Aorta (tissue), 5 donors: ENCODE measurements at places on chromosomes 1 and 21. TPM values are rescaled to one million over a fixed set of nuclear protein-coding genes. Genes with fewer than 3 reads are reported as not detected.

C1orf210 gene
- not detected for total RNA-seq

DNA sequence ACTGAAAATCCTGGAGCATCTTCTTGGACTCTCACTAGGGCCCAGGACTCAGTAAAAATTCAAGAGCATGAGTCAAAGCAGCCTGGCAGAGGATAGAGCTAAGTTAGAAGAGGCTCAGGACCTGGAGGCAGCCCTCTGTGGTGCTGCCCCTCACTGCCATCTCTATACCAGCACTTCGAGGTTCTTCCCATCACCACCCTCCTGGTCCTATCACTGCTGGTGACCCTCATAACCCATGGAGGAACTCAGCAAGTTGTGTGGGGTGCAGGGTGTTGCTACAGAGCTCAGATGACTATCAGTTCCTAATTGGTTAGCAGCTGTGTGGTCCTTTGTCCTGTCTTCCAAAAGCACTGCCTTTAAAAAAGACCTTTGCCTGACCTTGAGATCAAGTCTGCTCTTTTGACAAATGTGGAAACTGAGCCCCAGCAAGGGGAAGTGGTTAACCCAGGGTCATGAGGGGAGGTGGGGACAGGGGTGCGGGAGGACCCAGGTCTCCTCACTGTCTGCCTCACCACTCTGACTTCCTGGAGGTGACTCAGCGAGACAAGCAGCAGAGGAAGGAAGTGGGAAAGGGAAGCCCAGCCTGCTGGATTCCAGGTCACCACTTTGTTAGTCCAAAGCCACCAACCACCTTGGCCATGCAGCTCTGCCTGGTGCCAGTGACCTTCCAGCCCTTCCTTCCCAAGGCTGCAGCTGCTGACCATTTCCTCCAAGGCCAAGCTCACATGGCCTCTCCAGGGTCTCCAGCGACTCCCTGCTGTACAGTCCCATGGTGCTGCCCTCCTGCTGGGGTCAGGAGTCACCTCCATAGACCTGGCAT lies 199.4 kb upstream of the EDN2 start:
- no peaks in the 10 kb centered on the region for H3K36me3 ChIP-seq
- no peak overlapping the region for H3K27ac ChIP-seq
- H3K27me3 ChIP-seq: no peaks in the 10 kb centered on the region

ATP1A1 gene
- 216 TPM for total RNA-seq

DNA sequence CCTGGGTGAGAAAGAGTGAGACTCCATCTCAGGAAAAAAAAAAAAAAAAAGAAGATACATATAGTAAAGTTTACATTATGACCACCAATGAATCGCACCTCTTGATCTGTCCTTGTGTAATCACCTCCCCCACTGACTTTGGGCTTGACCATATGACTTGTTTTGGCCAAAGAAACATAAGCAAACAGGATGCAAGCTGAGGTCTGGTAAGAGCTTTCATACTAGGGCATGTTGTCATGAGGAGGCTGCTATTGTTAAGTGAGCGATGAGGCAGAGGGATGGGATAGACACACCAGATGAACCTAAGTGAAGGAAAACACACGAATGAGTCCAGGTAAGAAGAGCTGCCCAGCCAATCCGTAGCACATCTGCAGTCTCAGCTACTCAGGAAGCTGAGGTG lies 10.7 kb downstream of the ENAH start:
- no peak overlapping the region for H3K27ac ChIP-seq
- no peak overlapping the region for H3K4me3 ChIP-seq
- H3K4me1 ChIP-seq: no peaks in the 10 kb centered on the region
- H3K27me3 ChIP-seq: no peaks in the 10 kb centered on the region
- no peak for DNase-seq

DNA sequence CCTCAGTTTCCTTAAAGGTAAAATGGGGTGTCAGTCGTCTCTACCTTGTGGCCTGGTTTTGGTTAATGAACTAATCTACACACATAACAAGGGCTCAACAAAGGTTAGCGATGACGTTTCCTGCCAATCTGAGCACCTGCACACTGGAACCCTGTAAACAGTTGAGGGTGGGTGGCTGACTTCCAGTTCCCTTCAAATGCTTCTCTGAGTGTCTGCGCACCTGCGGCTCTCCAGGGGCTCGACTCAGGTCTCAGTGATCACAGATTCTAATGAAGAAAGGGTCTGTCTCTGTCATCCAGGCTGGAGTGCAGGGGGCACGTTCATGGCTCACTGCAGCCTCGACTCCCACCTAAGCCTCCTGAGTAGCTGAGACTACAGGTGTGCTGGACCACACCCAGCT lies 3.3 kb upstream of the AGPAT3 start:
- no peaks in the 10 kb centered on the region for H3K36me3 ChIP-seq
- H3K27ac ChIP-seq: no peak overlapping the region
- H3K4me1 ChIP-seq: no peaks in the 10 kb centered on the region
- H3K4me3 ChIP-seq: no peak overlapping the region
- DNase-seq: peak; percentile 12

- no peak for DNase-seq
- H3K27ac ChIP-seq: no peak overlapping the region
These were observed 500.0 kb upstream of the RUNX1 start for GRCh38 chr21:35548904-35549615.

- no peak overlapping the region for H3K27ac ChIP-seq
- H3K4me1 ChIP-seq: no peaks in the 10 kb centered on the region
- H3K4me3 ChIP-seq: no peak overlapping the region
- no peaks in the 10 kb centered on the region for H3K36me3 ChIP-seq
- DNase-seq: no peak
- H3K27me3 ChIP-seq: no peaks in the 10 kb centered on the region
These were observed 171.8 kb upstream of the IVNS1ABP start for GRCh38 chr1:185488808-185489207.

PARK7 gene
- total RNA-seq: 201 TPM

GRCh38 chr1:218353656-218354055 lies 8.5 kb downstream of the TGFB2 start:
- no peak overlapping the region for H3K4me3 ChIP-seq
- H3K27me3 ChIP-seq: no peaks in the 10 kb centered on the region
- no peaks in the 10 kb centered on the region for H3K4me1 ChIP-seq
- no peak overlapping the region for H3K27ac ChIP-seq

GRCh38 chr1:90348934-90349333 lies 354.0 kb downstream of the ZNF326 start:
- no peak overlapping the region for H3K4me3 ChIP-seq
- no peaks in the 10 kb centered on the region for H3K27me3 ChIP-seq
- H3K27ac ChIP-seq: no peak overlapping the region

MSH4 gene
- 0.72 TPM for total RNA-seq

- DNase-seq: no peak
- H3K36me3 ChIP-seq: peaks cover 20% of the 10 kb centered on the region
- no peaks in the 10 kb centered on the region for H3K4me1 ChIP-seq
These were observed 12.1 kb downstream of the SLFNL1 start for GRCh38 chr1:41009466-41009865.

DNA sequence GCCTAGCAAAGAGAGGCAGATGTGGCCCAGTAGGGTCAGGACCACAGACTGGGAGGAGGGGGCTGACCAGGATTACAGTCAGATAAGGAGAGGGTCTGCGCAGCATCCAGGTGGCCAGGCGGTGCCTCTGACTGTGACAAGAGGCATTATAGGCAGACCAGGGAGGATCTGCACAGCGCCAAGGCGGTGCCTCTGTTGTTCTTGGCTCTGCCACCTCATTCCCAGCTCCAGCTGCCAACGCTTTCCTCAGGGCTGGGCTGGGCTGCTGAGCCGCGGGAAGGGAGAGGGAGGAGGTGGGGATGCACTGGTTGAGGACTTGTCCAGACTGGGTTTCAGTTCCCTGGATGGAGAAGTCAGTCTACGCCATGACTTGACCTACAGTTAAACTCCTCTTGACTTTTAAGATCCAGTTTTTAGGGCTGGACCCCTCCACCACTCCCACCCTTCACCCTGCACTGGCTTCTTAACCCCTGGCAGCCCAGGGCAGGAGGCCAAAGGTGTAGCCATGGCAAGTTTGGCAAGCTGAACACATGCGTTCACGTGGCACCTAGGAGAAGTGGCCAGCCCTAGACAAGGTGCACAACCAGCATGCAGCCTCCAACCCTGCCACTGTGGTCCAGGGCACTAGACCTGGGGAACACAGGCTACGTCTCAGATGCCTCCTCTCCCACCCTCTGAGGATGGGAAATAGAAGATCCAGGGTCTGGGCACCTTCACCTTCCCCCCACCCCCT lies 4.5 kb upstream of the CRABP2 start:
- H3K4me1 ChIP-seq: no peaks in the 10 kb centered on the region
- no peak overlapping the region for H3K27ac ChIP-seq
- no peak overlapping the region for H3K4me3 ChIP-seq
- H3K27me3 ChIP-seq: no peaks in the 10 kb centered on the region
- peak; percentile 85 for DNase-seq

GRCh38 chr21:36126621-36127110 lies 8.2 kb upstream of the CBR3 start:
- H3K4me1 ChIP-seq: no peaks in the 10 kb centered on the region
- no peaks in the 10 kb centered on the region for H3K27me3 ChIP-seq
- H3K27ac ChIP-seq: no peak overlapping the region
- H3K4me3 ChIP-seq: no peak overlapping the region

DOP1B gene
- 14.2 TPM for total RNA-seq

CCDC185 gene
- total RNA-seq: not detected

TRIM58 gene
- 3.2 TPM for total RNA-seq

- no peaks in the 10 kb centered on the region for H3K27me3 ChIP-seq
- H3K4me1 ChIP-seq: no peaks in the 10 kb centered on the region
- H3K4me3 ChIP-seq: no peak overlapping the region
- no peak overlapping the region for H3K27ac ChIP-seq
- no peaks in the 10 kb centered on the region for H3K36me3 ChIP-seq
- no peak for DNase-seq
These were observed 38.9 kb downstream of the MCOLN2 start for GRCh38 chr1:84957966-84958365.

DNA sequence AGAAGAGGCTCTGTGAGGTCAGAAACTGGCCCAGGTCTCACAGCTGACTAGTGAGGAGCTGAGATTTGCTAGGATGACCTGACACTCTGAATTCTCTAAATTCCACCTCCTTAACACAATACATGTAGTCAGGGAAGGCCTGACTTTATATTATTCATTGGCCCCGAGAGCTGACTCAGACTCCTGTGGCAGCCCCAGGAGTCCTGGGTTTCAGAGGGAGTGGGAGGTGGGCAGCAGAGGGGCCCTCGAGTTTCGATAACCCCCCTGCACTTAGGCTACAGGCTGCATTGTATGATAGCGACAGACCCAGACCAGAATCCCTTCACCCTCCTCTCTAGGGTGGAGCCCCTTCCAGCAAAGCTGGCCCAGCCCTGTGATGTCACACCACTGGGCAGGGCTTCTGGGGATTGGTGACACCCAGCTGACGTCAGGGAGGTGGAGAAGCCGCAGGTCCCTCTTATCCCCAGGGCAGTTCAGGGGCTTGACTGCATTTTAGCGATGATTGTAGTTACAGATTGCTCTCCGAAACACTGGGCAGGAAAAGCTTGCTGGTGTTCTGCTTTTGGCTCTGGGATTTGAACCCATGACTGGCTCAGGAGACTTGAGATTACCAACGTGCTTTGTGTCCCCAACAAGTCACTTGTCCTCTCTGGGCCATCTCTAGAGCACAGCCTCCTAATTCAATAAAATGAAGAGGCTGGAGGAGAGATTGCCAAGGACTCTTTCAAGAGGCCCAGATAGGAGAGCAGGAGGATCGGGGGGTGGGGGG lies 17.0 kb upstream of the GPR37L1 start:
- no peaks in the 10 kb centered on the region for H3K4me1 ChIP-seq
- H3K27ac ChIP-seq: no peak overlapping the region
- no peak overlapping the region for H3K4me3 ChIP-seq
- no peaks in the 10 kb centered on the region for H3K36me3 ChIP-seq
- DNase-seq: no peak
- H3K27me3 ChIP-seq: no peaks in the 10 kb centered on the region

GRCh38 chr1:166682588-166682987 lies 156.7 kb upstream of the POGK start:
- no peaks in the 10 kb centered on the region for H3K36me3 ChIP-seq
- no peak overlapping the region for H3K4me3 ChIP-seq
- no peaks in the 10 kb centered on the region for H3K27me3 ChIP-seq
- no peak overlapping the region for H3K27ac ChIP-seq
- no peaks in the 10 kb centered on the region for H3K4me1 ChIP-seq

- peak overlapping the region; percentile 33 for H3K27ac ChIP-seq
- no peaks in the 10 kb centered on the region for H3K36me3 ChIP-seq
- H3K4me1 ChIP-seq: peaks cover 8% of the 10 kb centered on the region
- peak overlapping the region; percentile 82 for H3K4me3 ChIP-seq
These were observed 441 bp downstream of the YARS1 start for GRCh38 chr1:32816676-32817158.

PADI1 gene
- total RNA-seq: not detected

DNA sequence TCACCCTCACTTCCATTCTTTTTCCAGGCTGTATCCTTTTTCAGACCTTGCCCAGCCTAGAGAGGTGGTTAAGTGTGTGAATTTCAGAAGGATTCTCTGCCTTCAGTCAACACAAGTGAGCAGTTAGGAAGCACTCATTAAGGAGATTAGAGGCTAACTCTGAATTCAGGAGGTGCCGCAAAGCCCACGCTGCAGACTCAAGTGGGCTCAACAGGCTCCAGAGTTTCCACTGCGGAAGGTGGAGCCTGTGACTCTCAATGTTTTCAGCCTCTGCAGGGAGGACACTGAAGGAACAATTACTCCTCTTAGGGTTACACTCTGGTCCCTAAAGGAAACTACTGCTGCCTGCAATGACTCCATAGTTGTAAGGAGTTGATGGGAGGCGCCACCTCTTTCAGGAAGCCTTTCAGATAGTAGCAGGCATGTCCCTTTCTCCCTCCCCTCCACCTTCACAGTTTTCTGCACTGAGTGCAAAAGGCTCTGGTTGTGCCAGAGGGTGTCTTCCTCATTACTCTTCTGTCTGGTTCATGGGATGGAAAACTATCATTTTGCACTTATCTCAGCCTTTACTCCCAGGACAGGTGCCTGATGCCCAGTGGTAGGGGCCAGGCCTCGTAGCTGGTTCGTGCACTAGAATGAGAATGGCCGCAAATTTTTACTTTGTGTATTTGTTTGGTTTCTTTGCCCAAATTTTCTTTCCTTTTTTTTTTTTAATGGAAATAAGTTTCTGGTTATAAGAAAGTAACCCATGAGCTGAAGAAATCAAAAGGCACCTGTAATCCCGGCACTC lies 55.2 kb upstream of the SELENON start:
- H3K27me3 ChIP-seq: no peaks in the 10 kb centered on the region
- peak overlapping the region; percentile 95 for H3K27ac ChIP-seq
- no peak for DNase-seq
- H3K36me3 ChIP-seq: no peaks in the 10 kb centered on the region

PFKL gene
- total RNA-seq: 115 TPM

CRYBG2 gene
- total RNA-seq: not detected

- H3K4me3 ChIP-seq: no peak overlapping the region
- H3K27me3 ChIP-seq: no peaks in the 10 kb centered on the region
- no peak overlapping the region for H3K27ac ChIP-seq
These were observed 5.0 kb downstream of the ATF6 start for GRCh38 chr1:161771161-161771560.

GRCh38 chr1:26545969-26546323 lies 16.4 kb downstream of the RPS6KA1 start:
- no peak for DNase-seq
- H3K36me3 ChIP-seq: no peaks in the 10 kb centered on the region
- H3K4me3 ChIP-seq: no peak overlapping the region
- no peaks in the 10 kb centered on the region for H3K4me1 ChIP-seq
- no peaks in the 10 kb centered on the region for H3K27me3 ChIP-seq
- H3K27ac ChIP-seq: no peak overlapping the region

PTPRC gene
- total RNA-seq: 46.6 TPM
